ENCODE measurements at places on chromosomes 4 and X.
A peak's percentile ranks its signal among the peaks of the same experiment; 100 is the strongest.

DNA sequence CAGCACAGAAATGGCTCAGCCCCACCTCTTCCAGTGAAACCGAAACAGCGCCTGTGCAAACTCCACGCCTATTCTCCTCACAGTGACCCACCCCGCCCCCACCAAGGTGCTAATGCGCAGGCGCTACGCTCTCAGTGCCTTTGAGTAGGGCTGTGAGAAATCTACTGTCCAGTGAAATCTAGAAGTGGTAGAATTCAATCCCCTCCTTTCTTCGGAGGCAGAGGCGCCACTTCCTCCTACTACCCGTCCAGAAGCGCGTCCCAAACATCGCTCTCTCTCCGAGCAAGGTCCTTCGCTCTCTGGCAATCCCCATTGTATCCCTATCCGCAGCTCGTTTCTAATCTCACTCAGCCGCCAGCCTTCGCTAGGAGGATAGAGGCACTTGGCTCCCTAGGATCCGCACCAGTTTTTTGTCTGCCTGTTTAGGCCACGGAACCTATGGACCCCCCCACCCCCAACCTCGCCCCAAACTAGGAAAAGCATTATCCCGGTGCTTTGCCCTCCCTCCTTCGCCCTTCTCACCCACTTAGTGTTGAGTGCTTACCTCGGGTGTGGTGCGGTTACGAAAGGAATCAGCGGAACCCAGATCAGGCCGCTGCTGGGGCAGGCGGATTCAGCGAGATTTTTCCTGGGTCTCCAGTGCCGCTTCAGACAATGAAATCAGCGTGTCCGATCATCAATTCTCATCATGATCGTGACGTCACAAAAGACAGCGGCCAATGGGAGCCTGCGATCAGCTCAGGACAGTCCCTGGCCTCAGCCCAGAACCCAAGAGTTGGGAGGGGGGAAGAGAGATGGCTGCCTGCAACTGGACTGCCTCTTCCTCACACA is at the start of gene HDX:
HDX (minus strand) TSS at position 656 of the 831 bp plus-strand sequence. CDS start 27,056 bp downstream, outside the sequence.
- peak; percentile 48 for DNase-seq

GRCh38 chr4:153296040-153296823 is 48.3 kb upstream of the MND1 start:
- no peak for DNase-seq

DNA sequence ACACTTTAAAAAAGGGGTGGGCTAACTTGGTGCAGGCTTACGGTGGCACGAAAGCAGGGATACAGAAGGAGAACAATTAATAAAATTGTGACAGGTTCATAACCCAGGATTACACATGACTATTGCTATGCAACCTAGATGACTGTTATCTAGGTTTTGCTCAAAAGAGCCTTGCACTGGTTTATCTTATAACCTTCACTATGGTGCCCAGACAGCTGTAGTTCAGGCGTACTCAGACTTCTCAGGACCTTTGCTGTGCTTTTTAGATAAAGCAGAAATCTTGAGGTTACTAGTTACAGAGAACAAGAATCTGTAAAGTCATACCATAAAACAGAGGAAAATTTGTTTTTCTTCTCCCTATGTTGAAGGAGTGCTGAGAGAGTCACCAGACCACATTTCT is 44.4 kb downstream of the UGT2A3 start:
- DNase-seq: no peak

DNA sequence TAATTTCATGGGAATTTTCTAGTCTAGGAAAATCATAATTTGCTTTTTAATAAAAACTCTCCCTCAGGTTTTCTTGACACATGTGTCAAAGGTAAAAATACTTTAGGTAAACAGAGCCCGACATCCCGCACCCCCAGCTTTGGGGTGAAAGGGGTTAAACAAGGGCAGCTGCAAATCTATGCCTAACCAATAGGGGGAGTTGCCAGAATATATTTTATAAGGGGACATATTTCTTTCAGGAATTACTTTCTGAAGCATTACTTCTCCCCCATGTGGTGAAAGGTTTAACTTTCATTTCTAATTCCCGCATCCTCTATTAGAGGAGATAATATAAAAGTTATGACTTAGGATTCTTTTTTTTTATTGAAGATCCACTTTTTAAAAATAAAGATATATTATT is 53.9 kb upstream of the HEPH start:
- DNase-seq: no peak

GRCh38 chr4:129545599-129546278 is 449.8 kb downstream of the C4orf33 start:
- DNase-seq: no peak

DNA sequence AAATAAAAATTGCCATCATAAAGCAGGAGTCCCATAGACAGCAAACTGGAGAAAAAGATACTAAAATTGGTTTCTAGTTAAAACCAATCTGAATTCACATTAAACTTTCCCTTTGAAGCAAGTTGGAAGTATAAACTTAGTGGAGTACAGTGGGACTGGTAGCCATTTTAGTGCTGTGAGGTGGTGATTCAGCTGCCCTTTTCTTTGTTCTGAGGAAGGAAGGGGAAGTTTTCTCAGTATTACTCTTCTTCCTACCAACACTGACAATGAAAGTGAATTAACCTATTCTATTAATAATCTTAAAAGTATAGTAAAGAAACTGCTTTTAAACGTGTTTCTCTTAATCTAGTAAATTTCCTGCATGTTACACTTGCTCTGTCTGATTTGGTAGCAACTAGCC is 36.7 kb downstream of the SLC9A6 start:
- DNase-seq: no peak

GRCh38 chr4:8871417-8872401 is at the start of gene HMX1:
Gene HMX1, minus strand, starts transcription at chr4:8871839. Its CDS starts 225 bp downstream, at chr4:8871614.
- DNase-seq: no peak

Data from NCI-H1436 treated with DMSO at 0.1 percent for 48 hours (cell line).